ENCODE measurements at places on chromosomes 12 and 14. TPM values are rescaled to one million over a fixed set of nuclear protein-coding genes. Genes with fewer than 3 reads are reported as not detected.
A peak's percentile ranks its signal among the peaks of the same experiment; 100 is the strongest.

- no peak overlapping the region for H3K27ac ChIP-seq
- H3K27me3 ChIP-seq: no peaks in the 10 kb centered on the region
- H3K36me3 ChIP-seq: no peaks in the 10 kb centered on the region
- no peak for DNase-seq
- H3K4me1 ChIP-seq: no peaks in the 10 kb centered on the region
- no peak overlapping the region for H3K4me3 ChIP-seq
Observed at GRCh38 chr14:75381642-75382041, 46.2 kb upstream of the JDP2 start.

- no peaks in the 10 kb centered on the region for H3K27me3 ChIP-seq
- H3K4me1 ChIP-seq: no peaks in the 10 kb centered on the region
- no peak overlapping the region for H3K4me3 ChIP-seq
- H3K27ac ChIP-seq: no peak overlapping the region
- H3K36me3 ChIP-seq: no peaks in the 10 kb centered on the region
- DNase-seq: no peak
Observed at GRCh38 chr12:23001487-23001886, 376.5 kb downstream of the ETNK1 start.

- H3K4me1 ChIP-seq: no peaks in the 10 kb centered on the region
- peak overlapping the region; percentile 62 for H3K4me3 ChIP-seq
- H3K36me3 ChIP-seq: no peaks in the 10 kb centered on the region
- H3K27ac ChIP-seq: no peak overlapping the region
- DNase-seq: no peak
- H3K27me3 ChIP-seq: no peaks in the 10 kb centered on the region
Observed at GRCh38 chr12:9114946-9115345, 773 bp downstream of the A2M start.

- DNase-seq: no peak
- H3K36me3 ChIP-seq: no peaks in the 10 kb centered on the region
Observed at GRCh38 chr12:95820096-95820703, 29.6 kb upstream of the NTN4 start.

DNA sequence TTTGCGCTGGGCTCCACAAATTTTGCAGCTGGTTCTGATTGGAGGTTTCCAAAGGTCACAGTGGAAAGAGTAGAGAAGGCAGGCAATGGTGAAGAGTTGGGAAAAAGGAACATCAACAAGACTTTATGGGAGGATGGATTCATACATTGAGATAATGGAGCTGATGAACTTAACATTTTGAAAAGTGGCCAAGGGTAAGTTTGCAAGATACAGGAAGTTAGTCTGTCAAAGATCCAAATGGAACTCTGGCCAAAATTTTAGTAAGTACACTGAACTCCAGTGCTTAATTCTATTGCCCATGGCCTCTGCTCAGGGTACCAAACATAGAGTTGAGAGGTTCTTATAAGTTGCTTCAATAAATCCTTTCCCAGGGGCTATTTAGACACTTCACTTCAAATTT lies 15.6 kb downstream of the CCER1 start:
- H3K4me3 ChIP-seq: no peak overlapping the region
- no peak for DNase-seq
- H3K27me3 ChIP-seq: no peaks in the 10 kb centered on the region
- no peak overlapping the region for H3K27ac ChIP-seq
- H3K36me3 ChIP-seq: no peaks in the 10 kb centered on the region
- H3K4me1 ChIP-seq: no peaks in the 10 kb centered on the region

- no peak for DNase-seq
- no peaks in the 10 kb centered on the region for H3K4me1 ChIP-seq
- H3K27ac ChIP-seq: no peak overlapping the region
- H3K4me3 ChIP-seq: no peak overlapping the region
- no peaks in the 10 kb centered on the region for H3K36me3 ChIP-seq
Observed at GRCh38 chr12:24480766-24481449, 468.0 kb downstream of the BCAT1 start.

DNA sequence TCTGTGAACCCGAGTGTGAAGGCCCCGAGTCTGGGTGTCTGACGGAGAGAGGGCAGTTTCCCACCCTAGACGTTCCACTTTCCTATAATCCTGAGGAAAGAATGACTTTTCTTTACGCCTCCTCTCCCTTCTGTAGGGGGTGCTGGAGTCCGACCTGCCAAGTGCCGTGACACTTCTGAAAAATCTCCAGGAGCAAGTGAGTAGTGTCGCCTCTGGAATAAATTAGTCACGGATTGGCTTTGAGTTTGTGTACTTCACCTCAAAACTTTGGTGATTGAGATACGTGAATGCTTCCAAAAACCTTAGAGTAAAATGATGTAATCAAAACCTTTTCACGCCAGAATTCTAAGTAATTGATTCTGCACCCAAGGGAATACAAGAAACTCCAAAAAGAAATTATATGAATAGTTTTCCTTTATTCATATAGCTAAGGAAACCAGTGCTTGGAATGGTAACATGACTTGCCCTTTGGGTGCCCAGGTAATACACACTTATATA lies 452 bp downstream of the NGDN start:
- peak overlapping the region; percentile 82 for H3K4me3 ChIP-seq
- no peaks in the 10 kb centered on the region for H3K27me3 ChIP-seq
- no peaks in the 10 kb centered on the region for H3K4me1 ChIP-seq
- peaks cover 5% of the 10 kb centered on the region for H3K36me3 ChIP-seq
- peak overlapping the region; percentile 89 for H3K27ac ChIP-seq
- no peak for DNase-seq

GRCh38 chr12:92342574-92342973 lies 196.9 kb upstream of the BTG1 start:
- H3K27me3 ChIP-seq: no peaks in the 10 kb centered on the region
- DNase-seq: no peak
- no peak overlapping the region for H3K27ac ChIP-seq
- no peak overlapping the region for H3K4me3 ChIP-seq
- H3K4me1 ChIP-seq: no peaks in the 10 kb centered on the region

DNA sequence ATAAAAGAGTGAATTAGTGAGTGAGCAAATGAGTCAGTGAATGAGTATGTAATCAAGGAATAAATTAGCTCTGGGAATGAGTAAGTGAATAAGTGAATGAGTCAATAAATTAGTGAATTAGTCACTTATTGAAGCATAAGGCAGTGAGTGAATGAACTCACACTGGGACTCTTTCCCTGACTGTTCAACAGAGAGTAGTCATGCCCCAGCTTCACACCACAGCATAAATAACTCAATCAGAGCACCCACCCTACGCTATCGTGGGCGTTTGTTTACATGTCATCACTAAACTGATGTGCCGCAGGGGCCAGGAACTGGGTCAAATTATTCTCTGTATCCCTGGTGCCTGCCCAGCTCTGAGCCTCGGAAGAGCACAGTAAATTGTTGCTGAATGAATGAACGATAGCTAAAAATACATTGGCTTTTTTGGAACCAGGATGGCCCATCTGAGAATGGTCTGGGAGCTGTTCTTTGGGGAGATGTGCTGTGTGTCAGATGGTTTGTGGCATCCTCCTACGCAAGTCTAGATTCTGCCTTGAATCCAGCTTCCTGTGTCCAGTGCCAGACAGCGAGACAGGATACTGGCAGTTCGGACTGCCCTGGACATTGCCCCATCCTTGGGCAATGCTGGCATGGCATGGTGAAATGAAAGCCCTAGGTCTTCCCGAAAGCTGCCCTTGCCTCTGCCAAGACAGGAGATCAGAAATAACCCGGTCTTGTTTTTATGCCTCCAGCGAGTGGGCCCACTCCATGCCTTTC lies 98.0 kb upstream of the RTL1 start:
- no peak overlapping the region for H3K27ac ChIP-seq
- peak; percentile 33 for DNase-seq
- no peaks in the 10 kb centered on the region for H3K27me3 ChIP-seq
- H3K36me3 ChIP-seq: no peaks in the 10 kb centered on the region
- H3K4me3 ChIP-seq: no peak overlapping the region

GRCh38 chr14:83548061-83548839 lies 1981.7 kb upstream of the FLRT2 start:
- no peaks in the 10 kb centered on the region for H3K4me1 ChIP-seq
- no peaks in the 10 kb centered on the region for H3K27me3 ChIP-seq
- H3K4me3 ChIP-seq: no peak overlapping the region

- no peaks in the 10 kb centered on the region for H3K27me3 ChIP-seq
- DNase-seq: no peak
- peak overlapping the region; percentile 34 for H3K27ac ChIP-seq
- peaks cover 6% of the 10 kb centered on the region for H3K4me1 ChIP-seq
- H3K36me3 ChIP-seq: no peaks in the 10 kb centered on the region
- no peak overlapping the region for H3K4me3 ChIP-seq
Observed at GRCh38 chr12:42235426-42235825, 2.6 kb downstream of the YAF2 start.

DNA sequence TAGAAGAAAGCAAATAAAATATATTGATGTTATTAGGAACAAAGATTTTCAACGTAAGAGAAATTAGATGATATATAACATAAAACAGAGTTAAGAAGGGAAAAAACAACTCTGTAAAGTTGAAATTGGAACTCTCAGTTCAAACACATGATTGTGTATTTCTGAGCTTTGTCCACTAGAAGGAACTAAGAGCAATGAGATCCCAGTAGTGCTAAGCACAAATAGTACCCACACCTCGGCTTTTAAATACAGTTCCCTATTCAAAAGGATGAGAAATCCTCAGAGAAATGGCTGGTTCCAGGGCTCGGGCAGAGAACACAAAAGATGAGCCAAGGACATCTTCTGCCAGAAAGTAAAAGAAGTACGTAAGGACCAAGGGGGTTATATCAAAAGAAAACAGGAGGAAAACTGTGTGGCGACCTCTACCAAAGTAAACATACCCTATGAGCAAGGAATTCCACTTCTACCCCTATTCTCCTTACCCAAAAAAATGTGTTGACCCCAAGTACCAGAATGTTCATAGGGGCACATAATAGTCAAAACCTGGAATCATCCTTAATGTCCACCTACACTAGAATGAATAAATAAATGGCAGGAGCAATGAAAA lies 96.6 kb downstream of the SPTSSA start:
- no peak overlapping the region for H3K27ac ChIP-seq
- H3K36me3 ChIP-seq: no peaks in the 10 kb centered on the region
- no peaks in the 10 kb centered on the region for H3K4me1 ChIP-seq
- no peaks in the 10 kb centered on the region for H3K27me3 ChIP-seq
- DNase-seq: no peak

GRCh38 chr14:57392830-57393229 lies 2.4 kb downstream of the NAA30 start:
- no peaks in the 10 kb centered on the region for H3K4me1 ChIP-seq
- no peaks in the 10 kb centered on the region for H3K36me3 ChIP-seq
- peak overlapping the region; percentile 91 for H3K4me3 ChIP-seq
- no peak for DNase-seq
- H3K27ac ChIP-seq: no peak overlapping the region
- H3K27me3 ChIP-seq: no peaks in the 10 kb centered on the region

GRCh38 chr14:87934185-87934584 lies 58.8 kb downstream of the GALC start:
- no peak overlapping the region for H3K27ac ChIP-seq
- no peak overlapping the region for H3K4me3 ChIP-seq
- no peak for DNase-seq
- H3K27me3 ChIP-seq: no peaks in the 10 kb centered on the region
- H3K4me1 ChIP-seq: no peaks in the 10 kb centered on the region
- no peaks in the 10 kb centered on the region for H3K36me3 ChIP-seq

DNA sequence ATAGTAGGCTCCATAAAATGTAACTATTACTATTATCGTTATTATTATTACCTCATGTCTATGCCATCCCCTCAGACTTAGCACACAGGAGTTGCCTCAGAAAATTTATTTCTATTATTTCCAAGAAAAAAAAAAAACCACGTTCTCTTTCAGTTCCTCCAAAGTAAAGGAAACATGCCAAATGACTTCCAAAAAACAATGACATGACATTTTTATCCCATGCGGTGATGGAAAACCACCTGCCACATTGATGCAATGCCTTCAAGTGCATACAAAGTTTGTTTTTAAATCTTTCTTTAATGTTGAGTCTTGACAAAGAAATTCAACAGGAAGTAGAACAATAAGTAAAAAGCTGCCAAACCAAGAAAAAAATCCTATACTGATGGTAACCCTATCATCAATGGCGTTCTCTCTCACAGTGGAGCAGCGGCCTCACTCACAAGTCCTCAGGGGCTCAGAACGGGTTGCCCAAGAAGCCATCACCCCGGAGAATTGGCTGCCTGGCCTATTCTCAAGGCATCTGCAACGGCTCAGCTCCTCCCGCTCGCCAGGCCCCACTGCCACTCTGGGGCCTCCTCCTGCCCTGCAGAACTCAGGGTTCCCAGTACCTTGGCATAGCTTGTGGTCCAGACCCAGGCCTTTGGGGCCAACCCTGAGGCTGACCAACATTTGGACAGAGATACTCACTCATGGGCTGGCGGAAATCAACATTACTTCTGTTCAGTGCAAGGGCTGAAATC lies 51.9 kb downstream of the SERPINA3 start:
- no peaks in the 10 kb centered on the region for H3K4me1 ChIP-seq
- no peak for DNase-seq
- H3K27me3 ChIP-seq: no peaks in the 10 kb centered on the region

DNA sequence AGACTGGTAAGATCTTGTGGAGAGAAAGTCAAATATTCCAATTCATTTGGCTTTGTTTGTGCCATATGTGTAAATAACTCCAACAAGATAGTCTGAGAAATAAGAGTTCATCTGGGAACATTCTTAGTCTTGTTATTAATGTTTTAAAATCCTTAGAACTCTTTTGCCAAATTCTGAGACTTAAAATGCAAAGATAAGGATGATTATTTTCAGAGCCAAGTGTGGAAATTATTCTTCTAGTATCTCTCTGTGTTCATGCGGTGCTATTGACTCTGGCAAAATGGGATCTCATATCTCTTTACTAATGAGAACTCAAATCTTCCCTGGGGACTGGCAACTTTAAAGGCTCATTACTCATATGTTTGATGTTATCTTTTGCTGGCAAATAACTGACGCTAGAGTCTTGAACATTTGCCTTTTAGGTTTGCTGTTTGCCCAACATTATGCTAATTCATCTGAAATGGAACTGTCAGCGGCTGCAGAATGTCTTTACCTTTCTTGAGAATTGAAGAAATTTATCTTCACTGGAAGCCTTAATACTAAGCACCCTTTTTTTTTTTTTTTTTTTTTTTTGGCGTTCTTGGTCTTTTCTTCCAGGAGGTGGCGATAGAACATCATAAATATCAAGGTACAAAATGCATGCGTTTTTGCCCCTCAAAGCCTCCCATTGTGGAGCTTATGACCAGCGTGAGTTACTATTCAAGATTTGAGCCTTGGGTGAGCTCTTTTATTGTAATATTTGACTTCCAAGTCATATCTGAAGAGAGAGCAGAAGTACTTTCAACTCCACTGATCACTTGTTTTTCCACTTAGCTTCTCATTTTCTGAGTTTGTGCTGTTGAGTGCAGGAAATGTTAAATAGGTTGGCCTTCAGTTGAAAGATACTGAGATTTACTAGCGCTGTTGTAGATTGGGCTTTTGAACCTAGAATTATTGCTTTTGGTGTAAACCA lies 86.5 kb downstream of the CAND1 start:
- DNase-seq: no peak
- no peaks in the 10 kb centered on the region for H3K4me1 ChIP-seq
- H3K27ac ChIP-seq: peak overlapping the region; percentile 44

- H3K27me3 ChIP-seq: no peaks in the 10 kb centered on the region
- no peaks in the 10 kb centered on the region for H3K36me3 ChIP-seq
- H3K4me1 ChIP-seq: no peaks in the 10 kb centered on the region
- H3K27ac ChIP-seq: no peak overlapping the region
Observed at GRCh38 chr12:82740129-82741000, 53.7 kb downstream of the TMTC2 start.

Gene KLHDC1
- 13.5 TPM for total RNA-seq

Gene OR4E2
- not detected for total RNA-seq

Gene CCDC197
- total RNA-seq: not detected

Gene SIX6
- not detected for total RNA-seq

Gene SLC6A12
- total RNA-seq: 0.33 TPM

Gene FAM90A1
- not detected for total RNA-seq

All from breast epithelium (tissue), 4 donors.